T-cell (primary cell): ENCODE measurements at places on chromosomes 3 and 15.

- no peaks in the 10 kb centered on the region for H3K36me3 ChIP-seq
- no peak for DNase-seq
- no peak overlapping the region for H3K27ac ChIP-seq
- H3K4me3 ChIP-seq = peak overlapping the region; percentile 55
- H3K4me1 ChIP-seq = no peaks in the 10 kb centered on the region
- peaks cover 14% of the 10 kb centered on the region for H3K27me3 ChIP-seq
Measured at GRCh38 chr3:58584690-58585004, 7.5 kb upstream of the FAM107A start.

DNA sequence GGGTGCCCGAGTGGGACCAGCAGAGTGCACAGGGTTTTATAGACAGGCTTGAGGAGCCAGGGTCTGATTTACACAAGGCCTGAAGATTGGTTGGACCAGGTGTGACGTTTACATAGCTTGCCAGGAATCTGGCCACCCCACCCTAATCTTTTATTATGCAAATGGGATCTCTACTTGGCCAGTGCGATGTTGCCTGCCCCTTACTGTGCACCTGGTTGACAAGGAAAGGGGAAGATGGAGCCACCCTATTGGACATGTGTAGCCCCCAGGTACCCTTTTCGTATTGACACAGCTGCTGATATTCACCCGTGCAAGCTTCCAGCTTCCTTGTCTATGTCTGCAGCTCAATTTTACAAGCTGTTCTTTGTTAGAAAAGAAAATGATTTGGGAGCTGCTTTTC lies 132.0 kb downstream of the ARNT2 start:
- DNase-seq = no peak
- no peak overlapping the region for H3K27ac ChIP-seq
- H3K4me3 ChIP-seq = no peak overlapping the region
- H3K4me1 ChIP-seq = no peaks in the 10 kb centered on the region
- peaks cover 17% of the 10 kb centered on the region for H3K27me3 ChIP-seq

GRCh38 chr3:125115640-125116039 lies 59.8 kb upstream of the HEG1 start:
- H3K36me3 ChIP-seq = no peaks in the 10 kb centered on the region
- no peak overlapping the region for H3K27ac ChIP-seq
- no peak for DNase-seq
- no peak overlapping the region for H3K4me3 ChIP-seq
- no peaks in the 10 kb centered on the region for H3K27me3 ChIP-seq
- H3K4me1 ChIP-seq = peaks cover 11% of the 10 kb centered on the region

- DNase-seq = no peak
- no peaks in the 10 kb centered on the region for H3K27me3 ChIP-seq
- H3K36me3 ChIP-seq = peaks cover 5% of the 10 kb centered on the region
Measured at GRCh38 chr15:78453447-78453846, 15.4 kb downstream of the IREB2 start.

DNA sequence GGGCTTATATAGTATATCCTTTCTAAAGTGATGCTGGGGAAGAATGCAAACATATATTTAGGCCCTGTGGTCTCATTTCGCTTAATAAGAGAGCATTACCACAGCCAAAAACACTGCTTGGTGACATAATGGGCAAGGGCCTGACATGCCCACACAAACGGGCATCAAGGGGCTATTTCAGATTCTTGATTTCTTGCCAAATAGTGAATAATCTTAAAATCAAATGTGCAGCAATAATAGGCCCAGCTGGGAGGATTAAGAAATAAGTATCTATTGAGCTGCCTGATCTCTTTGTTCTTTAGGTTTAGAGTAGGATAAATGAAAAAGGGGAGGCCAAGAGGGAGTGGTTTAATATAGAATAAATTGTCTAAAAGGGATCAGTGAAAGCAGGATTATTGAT lies 241.0 kb upstream of the GBE1 start:
- no peak overlapping the region for H3K27ac ChIP-seq
- H3K4me1 ChIP-seq = no peaks in the 10 kb centered on the region
- H3K4me3 ChIP-seq = no peak overlapping the region
- H3K27me3 ChIP-seq = no peaks in the 10 kb centered on the region

- H3K4me3 ChIP-seq = no peak overlapping the region
- no peaks in the 10 kb centered on the region for H3K4me1 ChIP-seq
- no peak for DNase-seq
Measured at GRCh38 chr15:45259796-45260195, 7.8 kb downstream of the SLC28A2 start.

GRCh38 chr15:91913560-91913959 lies 60.1 kb downstream of the SLCO3A1 start:
- H3K36me3 ChIP-seq = peaks cover 2% of the 10 kb centered on the region
- no peak overlapping the region for H3K4me3 ChIP-seq
- H3K4me1 ChIP-seq = no peaks in the 10 kb centered on the region
- H3K27me3 ChIP-seq = no peaks in the 10 kb centered on the region

DNA sequence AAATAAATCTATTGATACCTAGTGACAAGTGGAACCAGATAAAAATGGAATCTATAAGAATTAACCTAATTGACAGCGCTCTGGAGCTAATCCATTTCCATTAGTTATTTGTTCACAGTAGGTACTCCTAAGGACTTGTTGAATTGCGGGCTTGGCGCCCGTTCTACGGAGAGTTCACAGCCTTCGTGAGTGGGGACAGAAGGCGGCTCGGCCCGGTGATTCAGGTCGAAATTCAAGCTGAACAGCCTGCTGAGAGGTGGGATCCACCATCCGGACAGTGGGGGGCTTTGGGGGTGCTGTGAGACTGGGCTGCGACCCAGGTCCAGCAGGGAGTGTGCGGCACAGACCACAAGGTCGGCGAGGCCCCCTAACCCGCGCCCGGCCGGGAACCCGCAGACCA lies 779 bp upstream of the CTNNB1 start:
- peaks cover 13% of the 10 kb centered on the region for H3K4me1 ChIP-seq
- peak overlapping the region; percentile 89 for H3K4me3 ChIP-seq
- no peak overlapping the region for H3K27ac ChIP-seq
- DNase-seq = no peak
- no peaks in the 10 kb centered on the region for H3K36me3 ChIP-seq

GRCh38 chr3:155302891-155303290 lies 9.4 kb upstream of the STRIT1 start:
- no peak overlapping the region for H3K4me3 ChIP-seq
- H3K27ac ChIP-seq = no peak overlapping the region
- H3K27me3 ChIP-seq = no peaks in the 10 kb centered on the region
- DNase-seq = no peak
- H3K36me3 ChIP-seq = no peaks in the 10 kb centered on the region

- no peaks in the 10 kb centered on the region for H3K4me1 ChIP-seq
- no peaks in the 10 kb centered on the region for H3K36me3 ChIP-seq
- no peaks in the 10 kb centered on the region for H3K27me3 ChIP-seq
- no peak overlapping the region for H3K4me3 ChIP-seq
- no peak for DNase-seq
Measured at GRCh38 chr3:24714436-24714835, 219.8 kb upstream of the THRB start.

GRCh38 chr3:98721776-98722175 lies 41.4 kb upstream of the ST3GAL6 start:
- no peaks in the 10 kb centered on the region for H3K36me3 ChIP-seq
- no peak for DNase-seq
- H3K4me1 ChIP-seq = no peaks in the 10 kb centered on the region
- H3K27me3 ChIP-seq = no peaks in the 10 kb centered on the region
- no peak overlapping the region for H3K4me3 ChIP-seq
- H3K27ac ChIP-seq = no peak overlapping the region

GRCh38 chr3:58924578-58924977 lies 125.2 kb downstream of the CFAP20DC start:
- H3K4me1 ChIP-seq = no peaks in the 10 kb centered on the region
- H3K27me3 ChIP-seq = no peaks in the 10 kb centered on the region
- no peaks in the 10 kb centered on the region for H3K36me3 ChIP-seq
- H3K27ac ChIP-seq = no peak overlapping the region

DNA sequence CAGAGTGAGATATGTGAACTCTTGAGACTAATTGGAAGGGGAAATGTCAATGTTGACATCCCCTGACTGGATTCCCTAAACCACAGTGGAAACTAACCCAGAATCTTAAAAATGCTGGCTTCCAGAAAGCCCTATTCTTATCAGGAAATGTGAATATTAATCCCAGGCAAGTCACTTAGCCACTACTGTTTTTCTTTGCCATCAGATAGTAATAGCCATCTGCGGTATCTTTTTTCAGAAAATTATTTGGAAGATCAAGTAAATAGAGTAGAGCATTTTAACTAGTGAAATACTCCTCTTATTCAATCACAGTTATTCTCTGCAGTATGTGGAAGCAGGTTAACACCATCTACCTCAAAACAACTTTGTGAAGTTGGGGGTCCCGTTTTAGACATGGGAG lies 318.9 kb downstream of the RORA start:
- no peak for DNase-seq
- H3K36me3 ChIP-seq = no peaks in the 10 kb centered on the region
- H3K27ac ChIP-seq = no peak overlapping the region
- H3K4me3 ChIP-seq = no peak overlapping the region
- H3K4me1 ChIP-seq = peaks cover 5% of the 10 kb centered on the region

- H3K4me1 ChIP-seq = no peaks in the 10 kb centered on the region
- H3K27ac ChIP-seq = no peak overlapping the region
- H3K27me3 ChIP-seq = no peaks in the 10 kb centered on the region
Measured at GRCh38 chr3:152738656-152739055, 96.3 kb upstream of the P2RY1 start.

- H3K4me1 ChIP-seq = no peaks in the 10 kb centered on the region
- no peaks in the 10 kb centered on the region for H3K27me3 ChIP-seq
- no peak for DNase-seq
- H3K4me3 ChIP-seq = no peak overlapping the region
Measured at GRCh38 chr15:66046751-66047150, 177.5 kb downstream of the RAB11A start.

DNA sequence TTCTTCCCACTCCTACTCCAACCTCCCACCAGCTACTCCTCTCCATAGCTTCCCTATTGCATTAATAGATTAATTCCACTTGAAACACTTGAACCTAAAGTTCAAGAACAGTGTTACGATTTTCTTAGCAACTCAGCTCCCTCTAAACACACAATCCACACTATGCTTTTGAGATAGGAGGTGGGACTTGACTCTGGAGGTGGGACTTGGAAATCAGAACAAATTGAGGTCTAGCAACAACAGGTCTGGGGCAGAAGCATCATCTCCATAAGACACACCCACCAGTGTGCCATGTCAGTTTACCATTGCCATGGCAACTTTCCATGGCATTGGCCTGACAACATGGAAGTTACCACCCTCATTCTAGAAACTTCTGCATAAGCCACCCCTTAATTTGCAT lies 336.5 kb upstream of the ALCAM start:
- no peaks in the 10 kb centered on the region for H3K36me3 ChIP-seq
- no peak overlapping the region for H3K27ac ChIP-seq
- DNase-seq = no peak
- H3K4me3 ChIP-seq = no peak overlapping the region

DNA sequence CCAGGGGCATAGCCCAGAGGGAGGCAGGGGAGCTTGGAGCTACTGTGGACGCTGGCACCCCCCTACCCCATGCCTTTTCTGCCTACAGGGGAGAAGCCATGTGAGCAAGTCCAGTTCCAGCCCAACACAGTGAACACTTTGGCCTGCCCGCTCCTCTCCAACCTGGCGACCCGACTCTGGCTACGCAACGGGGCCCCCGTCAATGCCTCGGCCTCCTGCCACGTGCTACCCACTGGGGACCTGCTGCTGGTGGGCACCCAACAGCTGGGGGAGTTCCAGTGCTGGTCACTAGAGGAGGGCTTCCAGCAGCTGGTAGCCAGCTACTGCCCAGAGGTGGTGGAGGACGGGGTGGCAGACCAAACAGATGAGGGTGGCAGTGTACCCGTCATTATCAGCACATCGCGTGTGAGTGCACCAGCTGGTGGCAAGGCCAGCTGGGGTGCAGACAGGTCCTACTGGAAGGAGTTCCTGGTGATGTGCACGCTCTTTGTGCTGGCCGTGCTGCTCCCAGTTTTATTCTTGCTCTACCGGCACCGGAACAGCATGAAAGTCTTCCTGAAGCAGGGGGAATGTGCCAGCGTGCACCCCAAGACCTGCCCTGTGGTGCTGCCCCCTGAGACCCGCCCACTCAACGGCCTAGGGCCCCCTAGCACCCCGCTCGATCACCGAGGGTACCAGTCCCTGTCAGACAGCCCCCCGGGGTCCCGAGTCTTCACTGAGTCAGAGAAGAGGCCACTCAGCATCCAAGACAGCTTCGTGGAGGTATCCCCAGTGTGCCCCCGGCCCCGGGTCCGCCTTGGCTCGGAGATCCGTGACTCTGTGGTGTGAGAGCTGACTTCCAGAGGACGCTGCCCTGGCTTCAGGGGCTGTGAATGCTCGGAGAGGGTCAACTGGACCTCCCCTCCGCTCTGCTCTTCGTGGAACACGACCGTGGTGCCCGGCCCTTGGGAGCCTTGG lies 5.6 kb downstream of the CIB1 start:
- H3K27ac ChIP-seq = peak overlapping the region; percentile 27
- H3K27me3 ChIP-seq = no peaks in the 10 kb centered on the region

DNA sequence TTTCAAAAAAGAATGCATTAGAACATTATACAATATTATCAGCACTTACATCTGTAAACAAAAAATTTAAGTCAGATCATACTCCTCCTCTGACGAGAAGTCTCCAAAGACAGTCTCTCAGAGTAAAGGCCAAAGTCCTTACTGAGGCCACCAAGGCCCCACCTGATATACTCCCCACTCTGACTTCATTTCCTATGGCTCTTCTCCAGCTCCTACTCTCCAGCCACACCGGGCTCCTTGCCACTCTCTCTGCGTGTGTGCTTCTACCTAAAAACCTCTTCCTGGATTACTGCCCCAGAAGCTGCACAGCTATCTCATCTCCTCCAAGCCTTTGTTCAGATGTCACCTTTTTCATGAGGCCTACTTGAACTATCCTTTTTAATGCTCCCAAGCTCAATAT lies 5.0 kb downstream of the DCP1A start:
- H3K4me1 ChIP-seq = peaks cover 16% of the 10 kb centered on the region
- H3K36me3 ChIP-seq = peaks cover 5% of the 10 kb centered on the region
- no peak for DNase-seq
- no peak overlapping the region for H3K27ac ChIP-seq
- H3K27me3 ChIP-seq = no peaks in the 10 kb centered on the region

DNA sequence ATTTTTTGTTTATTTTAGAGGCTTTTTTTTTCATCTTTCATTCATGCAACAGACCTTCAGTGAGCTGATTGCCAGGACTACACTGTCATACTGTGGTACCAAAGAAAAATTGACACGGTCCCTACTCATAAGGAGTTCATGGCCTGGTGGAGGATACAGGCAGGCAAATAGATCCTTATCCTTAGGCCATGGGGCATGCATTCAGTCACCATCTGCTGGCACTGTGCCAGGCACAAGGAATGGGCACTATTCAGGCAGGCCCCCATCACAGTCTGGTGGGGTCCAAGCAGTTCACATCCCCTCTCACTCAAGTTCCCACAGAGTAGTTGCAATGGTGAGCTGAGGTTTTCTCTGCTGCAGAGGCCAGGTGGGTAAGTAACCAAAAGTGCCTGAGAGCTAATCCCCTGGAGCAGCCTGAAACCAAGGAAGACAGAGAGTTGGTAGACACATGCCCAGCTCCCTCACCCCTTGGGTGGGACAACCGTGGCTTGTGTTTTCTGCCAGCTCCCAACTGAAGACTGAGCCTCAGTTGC lies 17.3 kb downstream of the CISH start:
- H3K4me1 ChIP-seq = peaks cover 21% of the 10 kb centered on the region
- no peak overlapping the region for H3K4me3 ChIP-seq
- no peak for DNase-seq
- peaks cover 3% of the 10 kb centered on the region for H3K36me3 ChIP-seq

- no peaks in the 10 kb centered on the region for H3K36me3 ChIP-seq
- no peaks in the 10 kb centered on the region for H3K4me1 ChIP-seq
- no peak for DNase-seq
- H3K27ac ChIP-seq = no peak overlapping the region
Measured at GRCh38 chr15:49693498-49693897, 72.7 kb downstream of the DTWD1 start.
